ENCODE measurements at places on chromosomes 2 and 18.

- no peak for DNase-seq
Observed at GRCh38 chr2:218069606-218070300, 700 bp downstream of the RUFY4 start.

DNA sequence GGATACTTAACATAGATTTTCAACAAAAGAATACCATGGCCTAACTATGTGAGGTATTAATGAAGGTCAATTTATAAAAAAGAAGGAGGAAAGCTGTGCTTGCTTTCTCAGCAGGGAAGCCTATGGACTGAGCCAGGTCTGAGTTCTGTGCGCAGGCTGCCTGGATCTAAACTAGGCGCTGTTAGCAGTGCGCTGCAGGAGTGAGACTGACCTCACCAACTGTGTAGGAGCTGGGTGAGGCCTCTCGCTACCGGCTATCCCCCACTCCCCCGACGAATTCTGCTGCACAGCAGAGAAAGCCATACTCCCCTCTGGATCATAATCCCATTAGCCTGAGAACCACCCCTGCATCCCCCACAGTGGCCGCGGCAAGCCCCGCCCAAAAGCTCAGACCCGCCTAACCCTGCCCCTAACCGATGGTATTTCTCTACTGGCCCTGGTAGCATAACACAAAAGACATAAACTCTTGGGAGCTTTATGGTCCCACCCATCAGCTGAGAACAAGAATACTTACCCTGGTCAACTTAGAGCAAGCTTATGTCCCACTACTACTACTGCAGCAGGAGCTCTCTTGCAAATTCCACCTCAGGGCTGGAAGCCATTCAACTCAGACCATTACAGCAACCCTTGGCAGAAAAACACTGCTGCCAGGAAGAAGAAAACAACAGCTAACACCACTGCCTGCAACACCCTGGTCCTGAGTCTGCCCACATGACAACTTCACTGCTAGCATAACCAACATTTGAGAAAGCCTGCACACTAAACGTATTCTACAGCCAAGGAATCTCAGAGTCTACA is 28.0 kb downstream of the SULT1C2 start:
- DNase-seq: no peak

GRCh38 chr2:216426938-216427337 is 14.7 kb downstream of the SMARCAL1 start:
- DNase-seq: no peak

DNA sequence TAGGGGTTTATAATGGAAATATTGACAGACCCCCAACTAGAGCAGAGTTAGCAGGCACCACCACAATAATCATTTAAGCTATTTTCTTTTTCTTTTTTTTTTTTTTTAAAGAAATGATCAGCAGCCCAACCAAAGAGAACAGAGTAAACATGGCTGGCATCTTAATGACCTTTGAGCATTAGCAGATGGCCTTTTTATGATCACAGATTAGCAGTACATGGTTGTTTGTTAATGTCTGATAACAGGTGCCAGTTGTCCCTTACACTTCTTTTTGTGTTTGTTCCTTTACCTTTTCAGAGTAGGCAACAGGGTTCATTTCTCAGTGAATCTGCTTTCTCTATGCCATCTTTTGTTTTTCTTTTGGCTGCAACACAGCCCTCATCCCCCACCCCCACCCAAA is 747.0 kb downstream of the BCL11A start:
- DNase-seq: no peak

GRCh38 chr2:46157072-46157965 is 139.9 kb upstream of the EPAS1 start:
- DNase-seq: no peak

GRCh38 chr2:25598911-25599310 is 74.5 kb downstream of the DTNB start:
- peak; percentile 54 for DNase-seq

DNA sequence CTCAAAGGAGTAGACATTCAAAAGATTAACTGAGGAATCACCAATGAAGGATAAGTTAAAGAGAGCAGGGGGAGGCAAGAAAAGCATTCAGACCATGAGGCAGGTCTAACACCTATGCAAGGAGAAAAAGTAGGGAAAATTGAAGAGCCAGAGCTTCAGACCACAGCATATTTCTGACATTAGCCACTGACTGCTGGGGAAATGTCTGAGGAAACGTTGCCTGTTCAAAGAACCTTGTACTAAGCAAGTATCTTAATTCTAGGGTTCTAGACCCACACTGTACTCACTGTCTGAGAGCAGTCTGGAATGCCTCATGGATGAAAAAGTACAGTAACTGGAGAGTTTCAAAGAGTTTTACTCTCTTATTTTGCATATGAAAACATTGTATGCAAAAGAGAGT is 39.5 kb upstream of the TFPI start:
- no peak for DNase-seq

DNA sequence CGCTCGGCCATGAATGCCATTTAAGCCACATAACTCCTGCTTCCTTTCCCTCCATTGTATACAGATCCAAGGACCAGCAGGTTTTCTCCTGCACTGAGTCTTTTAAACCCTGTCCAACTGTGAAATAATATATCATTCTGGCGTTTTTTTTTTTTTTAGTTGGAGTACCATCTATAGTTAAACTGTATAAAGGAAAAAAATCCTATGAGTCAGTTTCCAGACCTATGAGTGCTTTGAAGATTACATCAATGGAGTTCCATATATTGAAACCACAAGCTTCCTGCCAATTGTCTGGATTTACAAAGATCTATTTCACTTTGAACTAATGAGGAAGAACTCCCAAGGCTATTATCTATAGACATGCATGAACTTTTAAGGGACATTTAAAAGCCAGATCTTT is 2.4 kb upstream of the MALT1 start:
- DNase-seq: no peak

DNA sequence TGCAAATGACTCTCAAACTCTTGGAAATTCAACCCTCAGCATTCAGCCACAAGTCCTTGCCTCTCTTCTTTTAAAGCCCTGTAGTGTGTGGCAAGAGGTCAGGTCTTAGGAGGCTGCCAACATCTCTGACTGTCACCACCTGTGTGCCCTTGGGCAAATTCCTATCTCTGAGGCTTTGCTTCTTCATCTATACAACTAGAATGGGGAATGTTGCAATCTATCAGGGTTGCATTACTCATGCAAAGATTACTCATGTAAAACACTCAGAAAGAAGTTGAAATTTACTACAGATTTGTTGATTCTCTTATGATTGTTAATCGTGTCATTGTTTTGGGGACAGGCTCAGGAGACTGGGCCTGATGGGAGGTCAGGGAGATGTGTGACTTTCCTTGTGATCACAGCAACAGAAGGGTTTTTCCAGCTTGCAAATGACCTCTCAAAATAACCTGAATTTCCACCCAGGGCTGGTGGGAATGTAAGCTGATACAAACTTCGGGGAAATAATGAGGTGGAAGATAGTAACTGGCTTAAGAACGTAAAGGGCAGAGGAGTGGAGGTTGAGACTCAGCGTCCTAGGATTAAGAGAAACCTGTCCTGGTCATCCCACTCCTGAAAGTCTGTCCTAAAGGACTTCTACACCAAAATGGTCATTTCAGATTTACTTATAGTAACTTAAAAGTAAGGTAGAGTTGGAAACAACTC is 32.1 kb upstream of the SIGLEC15 start:
- no peak for DNase-seq

DNA sequence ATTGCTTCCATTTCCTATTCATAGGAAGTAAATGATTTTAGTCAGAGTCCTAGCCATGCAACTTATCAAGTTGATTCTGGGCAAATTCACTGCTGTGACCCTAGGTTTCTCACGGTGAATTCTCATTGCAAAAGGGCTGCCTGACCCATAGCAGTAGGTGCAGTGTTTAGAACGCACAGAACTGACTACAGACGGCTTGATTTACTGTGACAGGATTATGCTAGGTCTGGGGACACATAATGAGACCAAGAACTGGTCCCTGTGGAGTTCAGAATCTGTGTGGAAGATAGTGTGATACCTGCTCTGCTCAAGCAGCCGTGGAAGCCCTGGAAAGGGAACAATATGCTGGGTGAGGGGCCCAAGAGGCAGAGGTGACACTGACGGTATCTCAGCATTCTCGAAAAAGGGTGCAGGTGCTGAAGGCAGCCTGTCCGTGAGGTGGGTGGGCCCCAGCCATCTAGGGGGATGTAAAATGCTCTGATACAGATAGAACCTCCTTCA is 46.4 kb downstream of the ABCG8 start:
- no peak for DNase-seq

- no peak for DNase-seq
Observed at GRCh38 chr2:160898581-160899307, 261.5 kb upstream of the TANK start.

DNA sequence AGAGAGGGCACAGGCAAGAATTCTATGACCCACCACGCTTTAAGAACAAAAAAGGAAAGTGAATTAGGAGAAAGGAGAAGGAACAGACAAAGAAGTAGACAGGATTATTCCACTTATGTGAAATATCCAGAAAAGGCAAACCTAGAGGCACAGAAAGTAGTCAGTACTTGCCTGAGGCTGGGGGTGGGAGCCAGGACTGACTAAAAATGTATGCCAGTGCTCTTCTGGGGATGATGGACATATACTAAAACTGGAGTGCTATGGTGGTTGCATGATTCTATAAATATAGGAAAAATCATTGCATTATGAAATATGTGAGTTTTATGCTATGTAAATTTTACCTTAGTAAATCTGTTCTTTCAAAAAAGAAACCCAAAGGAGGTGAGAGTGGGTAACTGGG is 73.9 kb upstream of the TTN start:
- DNase-seq: no peak

All from hippocampal formation (tissue), 2 donors.